Cardiac fibroblast (primary cell): ENCODE measurements at places on chromosomes 11 and 22.

GRCh38 chr22:40070701-40071100 lies 75.9 kb downstream of the FAM83F start:
- no peak for DNase-seq

- DNase-seq: peak; percentile 79
Observed at GRCh38 chr22:26894766-26895485, 237.5 kb downstream of the MIAT start.

DNA sequence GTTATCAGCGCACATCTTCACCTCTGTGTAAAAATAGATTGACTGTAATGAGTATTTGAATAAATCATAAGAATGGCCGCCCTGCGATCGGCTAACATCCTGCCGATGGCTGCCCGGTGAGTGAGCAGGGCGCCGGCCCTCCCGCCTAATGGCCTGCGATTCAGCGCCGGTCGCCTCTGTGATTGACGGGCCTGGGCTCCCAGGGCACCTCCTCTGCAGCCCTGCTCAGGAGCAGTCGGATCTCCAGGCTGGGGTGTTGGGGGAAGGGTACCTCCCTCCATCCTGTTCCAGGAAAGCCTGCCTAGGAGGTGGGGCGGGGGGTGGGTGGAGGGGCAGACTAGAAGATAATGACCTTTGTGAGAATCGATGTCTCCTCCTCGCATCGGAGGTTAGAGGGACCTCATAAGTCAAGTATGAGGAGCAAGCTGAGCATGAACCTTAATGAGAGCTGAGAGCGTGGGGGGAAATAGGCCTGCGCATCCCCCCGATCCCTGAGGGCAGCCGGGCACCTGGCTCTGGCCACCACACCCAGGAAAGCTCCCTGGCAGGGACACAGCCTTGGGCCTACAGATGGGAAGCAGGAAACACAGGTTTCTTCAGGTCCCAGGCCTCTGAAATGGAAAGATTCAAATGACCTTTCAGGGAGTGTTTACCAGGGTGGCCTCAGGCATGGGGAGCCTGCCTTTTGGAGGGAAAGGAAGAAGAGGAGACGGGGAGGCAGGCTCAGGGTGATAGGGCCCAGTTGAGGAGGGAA lies 71.7 kb downstream of the PKNOX2 start:
- no peak for DNase-seq

- DNase-seq: no peak
Observed at GRCh38 chr11:133905677-133906156, 51.1 kb downstream of the IGSF9B start.

- no peak for DNase-seq
Observed at GRCh38 chr11:123729602-123730001, 11.9 kb downstream of the ZNF202 start.

GRCh38 chr11:60932605-60933356 lies 8.5 kb downstream of the TMEM132A start:
- no peak for DNase-seq
